ENCODE measurements at places on chromosomes 4 and X.

DNA sequence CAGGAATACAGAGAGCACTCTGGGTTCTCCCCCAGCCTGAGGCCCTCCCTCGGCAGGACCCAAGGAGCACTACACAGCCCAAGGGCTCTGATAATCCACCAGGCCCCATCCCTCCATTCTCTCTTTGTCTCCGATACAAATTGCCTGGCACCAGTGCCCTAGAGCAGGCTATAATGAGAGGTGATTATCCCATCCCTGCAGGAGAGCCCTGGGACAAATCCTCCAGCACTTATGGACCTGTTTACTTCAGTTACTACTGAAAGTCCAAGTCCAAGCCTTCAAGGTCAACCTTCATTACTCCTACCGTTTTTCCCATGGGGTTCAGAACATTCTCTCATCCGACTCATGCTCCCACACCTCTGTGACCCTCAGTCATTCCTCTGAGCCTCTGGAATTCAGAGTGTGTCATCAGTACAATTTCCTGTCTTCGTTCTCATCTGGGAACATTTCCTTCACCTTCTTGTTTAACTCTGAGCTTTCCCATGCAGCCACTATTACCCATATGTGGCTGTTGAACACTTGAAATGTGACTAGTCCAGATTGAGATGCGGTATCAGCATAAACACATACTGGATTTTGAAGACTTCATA, 299.0 kb downstream of the RAPGEF2 start:
- peaks cover 11% of the 10 kb centered on the region for H3K27me3 ChIP-seq
- no peak overlapping the region for H3K4me3 ChIP-seq
- no peak for DNase-seq
- H3K4me1 ChIP-seq, result no peaks in the 10 kb centered on the region
- H3K27ac ChIP-seq, result no peak overlapping the region

- H3K4me1 ChIP-seq, result peaks cover 11% of the 10 kb centered on the region
- no peak overlapping the region for H3K4me3 ChIP-seq
- H3K27ac ChIP-seq, result no peak overlapping the region
- no peaks in the 10 kb centered on the region for H3K27me3 ChIP-seq
These were observed 15.0 kb upstream of the OTUD4 start for GRCh38 chr4:145195167-145195952.

- no peak overlapping the region for H3K4me3 ChIP-seq
- H3K4me1 ChIP-seq, result no peaks in the 10 kb centered on the region
- no peak overlapping the region for H3K27ac ChIP-seq
- no peaks in the 10 kb centered on the region for H3K36me3 ChIP-seq
- no peaks in the 10 kb centered on the region for H3K27me3 ChIP-seq
- no peak for DNase-seq
These were observed 50.2 kb downstream of the DCX start for GRCh38 chrX:111361751-111362150.

DNA sequence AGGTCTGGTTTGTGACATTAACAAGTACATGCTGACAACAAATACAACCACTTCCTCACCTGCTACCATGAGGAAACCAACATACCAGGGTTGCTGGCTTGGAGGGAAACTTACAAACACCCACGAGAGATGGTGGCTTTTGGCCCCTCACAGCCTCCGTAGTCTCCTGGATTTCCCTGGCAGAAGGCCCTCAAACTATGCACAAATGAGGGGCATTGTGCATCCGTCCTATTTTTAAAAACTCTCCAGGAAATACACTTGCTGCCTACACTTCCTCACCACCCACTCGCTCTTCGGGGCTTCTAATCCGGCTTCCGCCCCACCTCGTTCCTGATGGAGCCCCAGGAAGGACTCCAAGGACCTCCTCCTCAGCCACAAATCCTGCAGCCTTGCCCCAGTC, 355.0 kb upstream of the GATB start:
- no peak overlapping the region for H3K27ac ChIP-seq
- H3K36me3 ChIP-seq, result no peaks in the 10 kb centered on the region
